Upper lobe of right lung (tissue), 1 donor: ENCODE measurements at places on chromosomes 3 and 15. TPM values are rescaled to one million over a fixed set of nuclear protein-coding genes. Genes with fewer than 3 reads are reported as not detected.

The CFAP100 gene
- total RNA-seq: not detected

The MORC1 gene
- not detected for total RNA-seq

GRCh38 chr3:138186221-138186620 lies 880 bp upstream of the ARMC8 start:
- no peak for DNase-seq

DNA sequence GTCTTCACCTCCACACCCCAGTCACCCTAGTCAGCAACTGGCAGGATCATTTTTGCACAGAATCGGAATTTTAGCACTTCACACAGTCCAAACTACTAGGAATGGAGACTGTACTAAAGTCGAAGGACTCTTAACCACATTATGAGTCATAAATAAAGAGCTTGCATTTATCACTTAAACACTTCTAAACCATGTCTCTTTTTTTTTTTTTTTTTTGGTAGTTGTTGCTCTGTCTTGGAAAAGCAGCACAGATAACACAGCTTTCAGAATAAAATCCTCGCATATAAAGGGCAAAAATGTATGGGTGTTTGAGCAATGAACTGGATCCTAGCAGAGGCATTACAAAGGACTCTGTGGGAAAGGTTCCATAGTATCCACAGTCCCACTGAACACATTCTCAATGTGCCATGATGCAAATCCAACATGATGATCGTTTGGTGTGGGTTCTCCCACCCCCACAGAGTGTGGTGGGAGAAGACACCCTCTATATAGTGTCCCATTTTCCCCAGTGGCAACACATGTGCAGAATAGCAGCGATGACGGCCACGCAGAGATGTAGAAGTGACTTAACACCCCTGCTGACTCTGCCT lies 47.1 kb downstream of the FOXP1 start:
- DNase-seq: no peak

GRCh38 chr3:34727700-34728099 lies 911.6 kb upstream of the ARPP21 start:
- no peak for DNase-seq

The ARHGEF3 gene
- total RNA-seq: 37.5 TPM
